ENCODE measurements at places on chromosomes 6 and 20. TPM values are rescaled to one million over a fixed set of nuclear protein-coding genes. Genes with fewer than 3 reads are reported as not detected.

GRCh38 chr6:36862164-36862847 is 12.3 kb downstream of the PPIL1 start:
- no peak overlapping the region for H3K27ac ChIP-seq
- no peak for DNase-seq
- no peaks in the 10 kb centered on the region for H3K4me1 ChIP-seq
- H3K36me3 ChIP-seq = no peaks in the 10 kb centered on the region
- no peak overlapping the region for H3K4me3 ChIP-seq
- no peaks in the 10 kb centered on the region for H3K27me3 ChIP-seq

DNA sequence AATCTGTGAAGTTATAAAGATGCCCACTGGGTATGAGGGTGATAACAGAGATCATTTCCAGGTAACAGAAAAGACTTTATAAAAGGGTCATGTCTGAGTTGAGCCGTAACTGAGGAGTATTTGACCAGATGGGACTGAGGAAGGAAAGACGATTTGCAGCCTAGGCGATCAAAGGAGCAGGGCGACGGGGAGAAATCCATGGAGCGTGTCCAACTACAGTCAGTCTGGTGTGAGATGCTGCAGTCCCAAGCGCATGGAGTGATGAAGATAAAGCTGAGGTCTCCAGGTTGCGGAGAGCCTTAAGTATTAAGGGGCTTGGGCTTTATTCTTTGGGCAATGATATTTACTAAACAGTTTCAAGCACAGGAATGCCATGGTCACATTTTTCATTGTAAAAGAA is 166.7 kb downstream of the PRKN start:
- no peaks in the 10 kb centered on the region for H3K36me3 ChIP-seq
- no peak for DNase-seq
- H3K4me3 ChIP-seq = no peak overlapping the region
- no peak overlapping the region for H3K27ac ChIP-seq

- no peaks in the 10 kb centered on the region for H3K36me3 ChIP-seq
- peaks cover 11% of the 10 kb centered on the region for H3K4me1 ChIP-seq
- H3K4me3 ChIP-seq = no peak overlapping the region
- DNase-seq = no peak
These were observed 10.6 kb upstream of the RBBP8NL start for GRCh38 chr20:62437927-62438326.

DNA sequence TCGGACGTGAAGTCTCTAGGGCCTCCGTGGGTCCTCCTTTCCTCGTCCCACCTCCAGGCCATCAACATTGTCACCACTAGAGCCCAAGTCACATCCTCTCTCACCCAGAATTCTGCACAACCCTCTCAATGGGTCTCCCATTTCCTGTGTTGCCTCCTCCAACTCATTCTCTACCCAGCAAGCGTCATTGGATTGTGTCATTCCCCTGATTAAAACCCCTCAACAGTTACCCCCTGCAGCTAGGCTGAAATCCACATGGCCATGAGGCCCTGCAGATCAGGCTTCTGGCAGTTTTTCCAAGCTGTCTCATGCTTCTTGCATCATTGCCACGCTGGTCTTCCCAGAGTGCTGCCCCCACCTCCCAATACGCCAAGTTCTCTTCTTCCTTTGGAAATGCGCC is 12.9 kb upstream of the FAM210B start:
- no peak overlapping the region for H3K4me3 ChIP-seq
- H3K27me3 ChIP-seq = no peaks in the 10 kb centered on the region

CST5 gene
- not detected for total RNA-seq

GRCh38 chr6:127522714-127523113 is 3.6 kb upstream of the MTCL3 start:
- peaks cover 12% of the 10 kb centered on the region for H3K27me3 ChIP-seq
- no peak overlapping the region for H3K27ac ChIP-seq
- no peak overlapping the region for H3K4me3 ChIP-seq
- DNase-seq = no peak
- H3K4me1 ChIP-seq = no peaks in the 10 kb centered on the region
- no peaks in the 10 kb centered on the region for H3K36me3 ChIP-seq

DNA sequence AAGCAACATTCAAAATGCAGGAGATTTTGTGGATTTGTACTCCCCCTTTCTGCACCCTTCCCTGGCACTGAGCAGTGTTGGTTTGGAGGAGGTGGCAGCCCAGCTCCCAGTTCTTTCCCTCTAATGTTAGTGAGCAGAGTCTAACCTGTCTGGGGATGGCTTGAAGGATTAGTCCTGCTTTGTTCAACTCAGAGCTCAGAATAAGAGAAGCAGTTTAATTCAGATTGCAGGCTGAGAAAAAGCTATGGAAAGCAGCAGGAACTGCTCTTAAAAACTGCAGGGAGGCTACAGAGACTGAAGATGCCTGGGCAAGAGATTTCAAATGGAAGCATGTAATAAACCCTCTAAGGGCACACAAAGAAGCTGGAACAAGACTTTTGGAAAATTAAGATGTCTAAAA is 223.4 kb upstream of the GGTLC1 start:
- no peak overlapping the region for H3K27ac ChIP-seq
- H3K4me3 ChIP-seq = no peak overlapping the region
- H3K27me3 ChIP-seq = no peaks in the 10 kb centered on the region

CLDN20 gene
- total RNA-seq = not detected

- H3K27me3 ChIP-seq = no peaks in the 10 kb centered on the region
- H3K4me1 ChIP-seq = no peaks in the 10 kb centered on the region
- no peak overlapping the region for H3K27ac ChIP-seq
- no peaks in the 10 kb centered on the region for H3K36me3 ChIP-seq
- no peak for DNase-seq
- H3K4me3 ChIP-seq = no peak overlapping the region
These were observed 156.2 kb downstream of the BTBD9 start for GRCh38 chr6:38483526-38483925.

- H3K36me3 ChIP-seq = no peaks in the 10 kb centered on the region
- no peak overlapping the region for H3K4me3 ChIP-seq
- no peak for DNase-seq
These were observed 407.8 kb downstream of the CBLN4 start for GRCh38 chr20:55597526-55597925.

BFSP1 gene
- total RNA-seq = not detected

MLN gene
- not detected for total RNA-seq

- H3K27ac ChIP-seq = no peak overlapping the region
- DNase-seq = no peak
- no peak overlapping the region for H3K4me3 ChIP-seq
- no peaks in the 10 kb centered on the region for H3K27me3 ChIP-seq
- no peaks in the 10 kb centered on the region for H3K4me1 ChIP-seq
These were observed 28.5 kb upstream of the CCR6 start for GRCh38 chr6:167094436-167094819.

DNA sequence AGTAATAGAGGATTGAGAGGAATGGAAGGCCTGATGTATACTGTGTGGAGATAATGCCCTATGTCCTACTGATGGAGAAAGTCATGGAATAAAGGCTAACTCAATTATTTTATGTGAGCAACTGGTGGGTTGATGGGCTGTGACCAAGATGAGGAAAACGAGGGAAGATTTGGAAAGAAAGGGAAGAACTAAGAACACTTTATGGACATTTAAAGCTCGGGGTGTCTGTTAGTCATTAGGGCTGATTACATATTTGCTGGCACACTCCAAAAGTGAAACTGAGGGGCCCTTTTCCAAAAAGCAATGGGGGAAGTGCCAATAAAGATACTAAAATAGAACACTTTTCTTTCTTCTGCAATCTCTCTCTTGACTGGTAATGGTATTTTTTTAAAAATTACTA is 439.5 kb downstream of the PLCB1 start:
- H3K4me1 ChIP-seq = no peaks in the 10 kb centered on the region
- H3K4me3 ChIP-seq = no peak overlapping the region
- H3K27ac ChIP-seq = no peak overlapping the region
- no peak for DNase-seq
- H3K36me3 ChIP-seq = no peaks in the 10 kb centered on the region
- H3K27me3 ChIP-seq = no peaks in the 10 kb centered on the region

- no peak for DNase-seq
These were observed 83.9 kb upstream of the BTBD3 start for GRCh38 chr20:11833825-11834224.

GRCh38 chr6:124961777-124962638 is at the start of gene RNF217:
Gene RNF217 (plus strand): TSS chr6:124962437. CDS start chr6:124962545, 108 bp downstream.
- no peaks in the 10 kb centered on the region for H3K36me3 ChIP-seq
- H3K27ac ChIP-seq = peak within 1 kb of the TSS; percentile 98
- H3K27me3 ChIP-seq = no peaks in the 10 kb centered on the region
- peak within 1 kb of the TSS; percentile 87 for H3K4me3 ChIP-seq
- no peaks in the 10 kb centered on the region for H3K4me1 ChIP-seq

GRCh38 chr6:147615659-147616456 is 107.4 kb downstream of the SAMD5 start:
- H3K27ac ChIP-seq = no peak overlapping the region
- H3K4me3 ChIP-seq = no peak overlapping the region
- no peaks in the 10 kb centered on the region for H3K36me3 ChIP-seq
- no peaks in the 10 kb centered on the region for H3K4me1 ChIP-seq

GRCh38 chr20:32965581-32966373 is 38.5 kb downstream of the SUN5 start:
- no peak overlapping the region for H3K27ac ChIP-seq
- H3K27me3 ChIP-seq = no peaks in the 10 kb centered on the region
- no peaks in the 10 kb centered on the region for H3K36me3 ChIP-seq
- no peaks in the 10 kb centered on the region for H3K4me1 ChIP-seq

GPLD1 gene
- 3.5 TPM for total RNA-seq

DNA sequence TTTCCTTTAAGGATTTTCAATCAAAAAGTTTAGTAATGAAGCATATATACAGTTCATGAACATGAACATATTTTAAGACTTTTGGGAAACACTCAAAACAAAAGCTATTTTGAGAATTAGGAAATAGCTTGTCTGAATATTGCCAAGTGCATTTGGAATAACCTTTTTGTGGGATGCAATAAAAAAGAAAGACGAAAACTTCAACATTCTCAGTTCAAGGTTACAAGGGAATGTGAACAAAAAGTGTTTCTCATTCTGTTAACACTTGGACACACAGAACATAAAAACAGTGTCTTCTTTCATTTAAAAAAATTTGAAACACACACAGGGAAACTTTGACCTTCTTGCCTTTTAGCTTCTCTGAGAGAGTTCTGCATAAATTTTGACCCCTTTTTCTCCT is 72.7 kb upstream of the TCF21 start:
- peaks cover 5% of the 10 kb centered on the region for H3K4me1 ChIP-seq
- DNase-seq = no peak
- peak overlapping the region; percentile 15 for H3K27ac ChIP-seq
- no peaks in the 10 kb centered on the region for H3K27me3 ChIP-seq

GRCh38 chr20:38159957-38160756 is 4.9 kb downstream of the TGM2 start:
- peak overlapping the region; percentile 89 for H3K27ac ChIP-seq
- H3K4me1 ChIP-seq = peaks cover 6% of the 10 kb centered on the region
- no peak overlapping the region for H3K4me3 ChIP-seq
- DNase-seq = no peak
- H3K36me3 ChIP-seq = peaks cover 13% of the 10 kb centered on the region

DNA sequence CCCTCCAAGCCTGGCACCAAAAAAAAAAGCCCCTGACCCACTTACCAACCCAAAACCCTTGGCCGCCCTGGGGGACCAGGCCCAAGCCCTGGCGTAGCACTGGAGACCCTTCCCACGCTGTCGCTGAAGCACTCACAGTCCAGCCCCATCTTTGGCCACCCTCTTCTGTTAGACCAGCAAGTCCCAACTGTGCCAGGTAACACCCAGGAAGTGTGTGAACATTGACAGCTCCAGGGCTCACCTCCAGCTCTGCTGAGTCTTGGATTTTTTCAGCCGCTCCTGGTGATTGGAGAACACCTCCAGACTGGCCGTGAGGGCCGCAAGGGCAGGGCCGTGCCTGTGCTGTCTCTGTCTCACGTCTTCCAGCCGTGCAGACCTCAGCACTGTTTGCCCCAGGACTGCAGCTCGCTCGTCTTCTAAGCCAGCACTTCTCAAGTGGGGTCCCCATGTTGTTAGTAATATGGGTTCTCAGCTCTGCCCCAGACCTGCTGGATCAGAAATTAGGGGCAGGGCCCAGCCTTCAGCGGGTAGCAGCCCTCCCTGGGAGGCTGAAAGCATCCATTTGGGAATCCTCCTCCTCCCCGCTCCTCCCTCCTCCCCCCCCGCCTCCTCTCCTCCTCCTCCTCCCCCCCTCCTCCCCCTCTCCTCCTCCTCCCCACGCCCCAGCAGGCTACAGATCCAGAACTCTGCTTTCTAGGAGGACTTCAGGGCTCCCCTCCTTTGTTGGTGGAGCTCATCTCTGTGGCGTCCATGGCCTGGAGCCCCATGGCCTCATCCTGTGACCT is 18.1 kb downstream of the NPEPL1 start:
- peaks cover 10% of the 10 kb centered on the region for H3K36me3 ChIP-seq
- no peaks in the 10 kb centered on the region for H3K27me3 ChIP-seq
- H3K27ac ChIP-seq = no peak overlapping the region
- H3K4me1 ChIP-seq = no peaks in the 10 kb centered on the region
- no peak overlapping the region for H3K4me3 ChIP-seq
- DNase-seq = no peak

DNA sequence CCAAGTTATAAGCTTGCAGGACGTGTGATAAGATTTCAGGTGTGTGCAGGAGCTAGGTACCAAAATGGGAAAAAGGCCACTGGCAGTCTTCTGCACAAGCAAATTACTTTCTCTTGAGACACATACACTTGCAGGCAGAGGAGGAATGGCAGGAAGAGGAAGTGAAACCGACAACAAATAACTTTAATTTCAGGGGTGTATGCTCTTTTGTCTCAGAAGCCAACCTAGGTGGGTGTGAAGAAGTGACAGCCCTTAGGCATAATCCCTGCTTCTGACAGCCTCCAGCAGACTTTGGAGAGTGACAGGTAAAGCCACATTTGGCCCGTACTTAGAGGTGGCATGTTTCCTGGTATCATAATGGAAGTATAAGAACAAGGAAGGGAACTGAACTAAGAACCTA is 118.8 kb upstream of the TRAF3IP2 start:
- H3K36me3 ChIP-seq = no peaks in the 10 kb centered on the region
- no peaks in the 10 kb centered on the region for H3K27me3 ChIP-seq
- H3K27ac ChIP-seq = no peak overlapping the region
- no peak overlapping the region for H3K4me3 ChIP-seq
- DNase-seq = no peak
- H3K4me1 ChIP-seq = no peaks in the 10 kb centered on the region

DNA sequence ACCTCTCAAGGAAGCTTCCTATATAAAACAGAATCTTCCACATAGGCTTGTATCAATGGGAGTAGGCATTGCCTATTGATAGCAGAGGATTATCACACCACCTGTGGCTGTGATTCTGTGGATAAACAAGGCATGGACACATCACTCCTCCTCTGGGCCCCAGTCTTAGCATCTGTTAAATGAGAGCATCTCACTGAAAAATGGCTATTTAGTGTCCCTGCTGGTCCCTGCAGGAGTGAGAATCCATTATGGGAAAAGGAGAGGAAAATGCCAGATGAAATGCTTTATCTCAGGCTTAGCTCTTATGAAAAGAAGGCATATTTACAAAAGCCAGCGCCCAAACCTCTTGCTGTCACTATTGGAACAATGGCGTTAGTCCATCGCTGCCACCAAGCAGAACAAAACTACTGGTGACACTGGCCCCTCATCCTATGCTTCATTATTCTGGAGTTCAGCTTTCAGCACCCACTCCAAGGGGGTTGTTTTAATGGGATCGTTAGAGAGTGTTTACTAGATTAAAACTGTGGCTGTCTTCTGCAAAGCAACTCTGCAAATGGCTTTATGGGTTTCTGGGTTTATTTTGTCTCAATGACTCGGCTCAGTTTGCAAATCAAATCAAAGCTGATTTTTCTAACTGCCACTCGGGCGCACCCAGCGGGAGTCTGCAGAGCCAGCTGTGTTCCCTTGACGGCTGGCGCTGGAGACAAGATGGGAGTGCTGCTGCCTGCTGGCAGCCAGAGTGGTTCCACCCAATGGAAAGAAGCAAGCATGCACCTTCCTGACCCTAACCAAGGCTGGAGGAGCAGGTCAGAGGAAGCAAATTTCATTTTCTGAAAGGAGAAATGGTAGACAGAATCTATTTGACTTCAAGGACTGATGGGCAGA is 658.8 kb upstream of the CHD6 start:
- no peak overlapping the region for H3K27ac ChIP-seq
- no peaks in the 10 kb centered on the region for H3K27me3 ChIP-seq
- no peaks in the 10 kb centered on the region for H3K36me3 ChIP-seq
- H3K4me3 ChIP-seq = no peak overlapping the region

BTNL2 gene
- not detected for total RNA-seq
